ENCODE measurements at places on chromosomes 5 and 9. TPM values are rescaled to one million over a fixed set of nuclear protein-coding genes. Genes with fewer than 3 reads are reported as not detected.

DNA sequence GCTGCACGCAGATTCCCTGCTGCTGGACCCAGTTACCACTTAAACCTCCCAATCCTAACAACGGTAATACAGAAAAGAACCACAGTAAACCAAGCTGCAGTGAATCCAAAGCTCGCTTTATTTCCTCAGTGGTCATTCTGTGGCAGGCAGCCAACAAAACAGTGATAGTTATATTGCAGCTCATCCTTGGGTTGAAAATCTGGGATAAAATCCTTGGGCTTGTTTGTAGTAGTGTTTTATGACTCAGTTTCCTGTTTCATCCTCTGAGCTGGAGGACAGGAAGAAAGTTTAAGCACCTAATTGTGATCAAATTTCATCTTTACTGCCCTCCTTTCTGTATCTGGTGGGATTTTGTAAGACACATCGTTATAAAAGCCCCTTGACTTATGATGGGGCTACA is 31.4 kb downstream of the HMGCR start:
- no peaks in the 10 kb centered on the region for H3K36me3 ChIP-seq
- no peak overlapping the region for H3K27ac ChIP-seq
- DNase-seq = no peak
- H3K27me3 ChIP-seq = no peaks in the 10 kb centered on the region
- H3K4me1 ChIP-seq = peaks cover 4% of the 10 kb centered on the region

Gene SPINK13
- not detected for total RNA-seq

DNA sequence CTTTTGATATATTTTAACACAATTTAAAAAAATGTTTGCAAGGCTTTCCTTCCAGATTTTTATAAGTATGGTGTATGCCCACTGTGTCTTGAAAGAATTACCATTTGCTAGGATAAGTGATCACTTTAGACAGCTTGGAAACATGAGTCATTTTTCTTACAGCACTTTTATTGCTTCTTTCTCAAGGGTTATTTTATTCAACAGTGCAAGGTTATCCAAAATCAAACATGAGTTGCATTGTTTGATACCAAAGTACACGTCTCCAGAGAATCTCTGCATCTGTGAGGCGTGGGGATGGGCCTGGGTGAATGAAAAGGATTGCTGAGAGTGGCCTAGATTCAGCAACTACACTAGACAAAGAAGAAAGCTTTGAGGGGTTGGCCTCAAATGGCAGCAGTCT is 329.6 kb downstream of the ADAMTS6 start:
- DNase-seq = no peak
- no peak overlapping the region for H3K4me3 ChIP-seq
- H3K27me3 ChIP-seq = no peaks in the 10 kb centered on the region
- H3K27ac ChIP-seq = no peak overlapping the region

- no peak for DNase-seq
- H3K27me3 ChIP-seq = no peaks in the 10 kb centered on the region
- no peak overlapping the region for H3K4me3 ChIP-seq
- H3K4me1 ChIP-seq = no peaks in the 10 kb centered on the region
- H3K27ac ChIP-seq = no peak overlapping the region
These were observed 64.3 kb upstream of the BOD1 start for GRCh38 chr5:173680660-173681242.

GRCh38 chr9:83456226-83456625 is 82.0 kb downstream of the FRMD3 start:
- H3K36me3 ChIP-seq = no peaks in the 10 kb centered on the region
- no peak overlapping the region for H3K27ac ChIP-seq
- no peaks in the 10 kb centered on the region for H3K27me3 ChIP-seq
- no peak for DNase-seq
- no peaks in the 10 kb centered on the region for H3K4me1 ChIP-seq
- no peak overlapping the region for H3K4me3 ChIP-seq

Gene CBY3
- not detected for total RNA-seq

DNA sequence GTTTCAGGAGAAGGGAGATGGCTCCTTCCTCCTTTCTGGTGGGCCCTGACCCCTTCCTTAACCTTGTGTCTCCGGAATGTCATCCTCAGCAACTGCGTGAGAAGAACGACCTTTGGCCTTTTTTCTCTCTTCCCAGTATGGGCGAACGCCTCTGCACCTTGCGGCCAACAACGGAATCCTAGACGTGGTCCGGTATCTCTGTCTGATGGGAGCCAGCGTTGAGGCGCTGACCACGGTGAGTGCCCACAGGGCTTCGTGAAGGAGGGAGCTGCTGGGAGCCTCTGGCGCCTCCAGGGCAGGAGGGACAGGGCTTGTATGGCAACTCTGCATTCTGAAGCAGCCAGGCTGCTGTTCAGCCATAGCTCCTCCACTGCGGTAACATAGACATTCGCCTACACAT is 68.0 kb upstream of the CTSL start:
- peaks cover 32% of the 10 kb centered on the region for H3K4me1 ChIP-seq
- peak overlapping the region; percentile 18 for H3K27ac ChIP-seq
- DNase-seq = no peak
- H3K36me3 ChIP-seq = peaks cover 54% of the 10 kb centered on the region
- no peaks in the 10 kb centered on the region for H3K27me3 ChIP-seq

Gene EGR1
- 701 TPM for total RNA-seq

DNA sequence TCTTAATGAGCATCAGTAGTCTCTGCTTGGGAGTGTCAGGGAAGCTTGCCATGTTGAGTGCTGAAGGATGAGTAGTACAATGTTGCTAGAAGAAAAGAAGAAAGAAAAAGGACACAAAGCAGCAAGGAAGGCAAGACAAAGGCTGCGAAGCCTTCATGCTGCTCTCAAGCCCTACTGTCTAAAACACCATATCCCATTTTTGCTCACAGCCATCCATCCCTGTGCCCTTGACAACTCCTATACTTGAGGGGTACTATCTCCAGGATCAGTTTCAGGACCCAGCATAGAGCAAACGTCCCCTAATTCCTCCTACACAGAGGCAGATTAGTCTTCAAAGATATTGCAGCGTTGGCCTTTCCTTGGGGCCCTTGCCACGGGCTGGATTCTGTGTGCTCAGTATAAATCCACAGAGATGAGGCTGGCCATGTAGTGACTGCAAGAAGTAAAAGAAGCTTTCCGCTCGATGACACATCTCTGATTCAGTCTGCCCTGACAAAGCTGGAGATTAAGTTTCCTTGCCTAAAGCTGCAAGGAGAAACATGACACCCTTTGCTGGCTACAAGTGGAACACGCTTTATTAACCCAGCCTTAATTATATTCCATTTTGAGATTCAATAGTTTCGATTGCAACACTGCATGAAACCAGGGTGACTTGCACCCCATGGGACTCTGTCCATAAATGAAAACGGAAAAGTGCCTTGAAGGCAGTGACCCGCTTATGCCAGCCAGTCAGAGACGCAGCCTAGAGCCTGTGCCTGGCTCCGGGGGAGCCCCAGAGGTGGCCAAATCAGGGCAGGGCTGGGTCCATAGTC is 304.6 kb downstream of the ACTL7B start:
- peaks cover 12% of the 10 kb centered on the region for H3K4me1 ChIP-seq
- no peak overlapping the region for H3K27ac ChIP-seq
- DNase-seq = no peak
- no peaks in the 10 kb centered on the region for H3K27me3 ChIP-seq

- no peak for DNase-seq
- H3K27me3 ChIP-seq = no peaks in the 10 kb centered on the region
- no peaks in the 10 kb centered on the region for H3K36me3 ChIP-seq
- H3K4me3 ChIP-seq = no peak overlapping the region
- H3K4me1 ChIP-seq = no peaks in the 10 kb centered on the region
These were observed 300.6 kb downstream of the TMEM38B start for GRCh38 chr9:105994970-105995369.

Gene ERAP2
- 0.68 TPM for total RNA-seq

DNA sequence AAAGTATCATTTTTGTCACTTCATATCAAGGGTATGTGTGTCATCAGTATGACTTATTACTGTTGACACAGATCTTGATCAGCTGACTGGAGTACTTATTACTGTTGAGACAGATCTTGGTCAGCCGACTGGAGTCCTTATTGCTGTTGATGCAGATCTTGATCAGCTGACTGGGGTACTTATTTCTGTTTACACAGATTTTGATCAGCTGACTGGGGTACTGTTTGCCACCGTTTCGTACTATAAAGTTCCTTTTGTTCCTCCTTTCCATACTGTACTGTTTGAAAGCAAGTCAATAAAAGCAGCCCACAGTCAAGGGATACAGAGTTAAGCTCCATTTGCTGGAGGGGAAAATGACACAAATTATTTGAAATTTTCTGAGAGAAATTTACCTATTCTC is 347.3 kb downstream of the CDH12 start:
- peaks cover 10% of the 10 kb centered on the region for H3K4me1 ChIP-seq
- no peak overlapping the region for H3K4me3 ChIP-seq
- H3K36me3 ChIP-seq = peaks cover 4% of the 10 kb centered on the region
- H3K27me3 ChIP-seq = peaks cover 11% of the 10 kb centered on the region

Gene SLC46A2
- total RNA-seq = not detected

- H3K27ac ChIP-seq = no peak overlapping the region
- no peak for DNase-seq
- H3K36me3 ChIP-seq = no peaks in the 10 kb centered on the region
- no peaks in the 10 kb centered on the region for H3K4me1 ChIP-seq
- no peaks in the 10 kb centered on the region for H3K27me3 ChIP-seq
- no peak overlapping the region for H3K4me3 ChIP-seq
These were observed 1111.1 kb downstream of the TAF11L14 start for GRCh38 chr5:18745042-18745987.

DNA sequence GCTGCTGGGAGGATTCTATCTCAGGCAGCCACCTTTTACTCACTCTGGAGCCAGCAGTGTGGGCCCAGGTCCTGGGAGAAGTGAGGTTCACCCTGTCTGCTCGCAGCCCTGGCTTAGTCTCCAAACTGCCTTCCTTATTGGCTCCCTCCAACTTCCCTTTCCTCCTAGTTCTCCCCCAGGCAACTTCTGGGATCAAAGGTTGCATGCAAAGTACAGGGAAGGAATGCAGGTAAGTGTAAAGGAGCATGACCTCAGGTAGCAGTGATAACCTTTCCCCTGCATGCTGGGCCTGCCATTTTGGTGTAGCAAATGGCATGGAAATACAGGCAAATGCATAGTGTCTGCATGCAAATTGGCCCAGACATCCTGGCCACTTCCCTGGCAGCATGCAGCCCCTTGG is 53.8 kb upstream of the ARAP3 start:
- DNase-seq = no peak
- no peaks in the 10 kb centered on the region for H3K36me3 ChIP-seq
- H3K4me1 ChIP-seq = no peaks in the 10 kb centered on the region

Gene GDNF
- 0.86 TPM for total RNA-seq

Gene PCA3
- total RNA-seq = not detected

DNA sequence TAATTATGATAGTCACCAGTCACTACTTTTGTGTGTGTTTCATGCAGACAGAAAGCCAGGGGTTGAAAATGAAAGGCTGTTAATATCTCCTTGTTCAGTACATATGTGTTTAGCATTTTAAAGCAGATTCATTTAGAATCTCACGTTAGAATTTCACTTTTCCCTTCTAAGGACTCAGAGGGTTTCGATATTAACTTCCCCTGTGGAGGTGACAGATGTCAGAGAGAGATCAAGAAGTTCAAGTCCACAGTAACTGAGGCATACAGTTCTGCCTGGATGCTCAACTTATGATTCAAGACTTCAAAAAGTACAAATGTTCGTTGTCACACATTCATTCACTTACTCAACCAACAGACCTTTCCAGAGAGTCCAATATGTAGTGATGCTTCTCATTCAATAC is 251.1 kb downstream of the EBF1 start:
- H3K27ac ChIP-seq = no peak overlapping the region
- peaks cover 57% of the 10 kb centered on the region for H3K27me3 ChIP-seq
- no peaks in the 10 kb centered on the region for H3K36me3 ChIP-seq

GRCh38 chr9:20742833-20743232 is 58.8 kb downstream of the FOCAD start:
- peaks cover 2% of the 10 kb centered on the region for H3K4me1 ChIP-seq
- H3K36me3 ChIP-seq = peaks cover 16% of the 10 kb centered on the region
- DNase-seq = no peak
- no peak overlapping the region for H3K27ac ChIP-seq
- no peaks in the 10 kb centered on the region for H3K27me3 ChIP-seq
- H3K4me3 ChIP-seq = no peak overlapping the region

Gene IFNB1
- not detected for total RNA-seq

- peaks cover 6% of the 10 kb centered on the region for H3K4me1 ChIP-seq
- H3K36me3 ChIP-seq = no peaks in the 10 kb centered on the region
- no peak overlapping the region for H3K4me3 ChIP-seq
- no peaks in the 10 kb centered on the region for H3K27me3 ChIP-seq
- H3K27ac ChIP-seq = no peak overlapping the region
These were observed 360.0 kb upstream of the PIK3R1 start for GRCh38 chr5:67855523-67855922.

- no peaks in the 10 kb centered on the region for H3K36me3 ChIP-seq
- H3K4me1 ChIP-seq = no peaks in the 10 kb centered on the region
- no peak for DNase-seq
- no peaks in the 10 kb centered on the region for H3K27me3 ChIP-seq
- H3K4me3 ChIP-seq = no peak overlapping the region
These were observed 79.3 kb upstream of the SPEF2 start for GRCh38 chr5:35538198-35538931.

Gene PHYHD1
- total RNA-seq = 22.2 TPM

Data from mesothelial cell of epicardium (in vitro differentiated cells).